A549 treated with GW870086 at 1 μM for 4 hours (cell line): ENCODE measurements at places on chromosomes 3 and 15. TPM values are rescaled to one million over a fixed set of nuclear protein-coding genes. Genes with fewer than 3 reads are reported as not detected.

RBP2 gene
- total RNA-seq: not detected in 5 replicates

GRIP2 gene
- total RNA-seq: 1.0 to 2.0 TPM (median 1.6 TPM) in 5 replicates

C3orf70 gene
- total RNA-seq: 0.02 TPM in 1 of 5 replicates, not detected in the others

RPP25 gene
- total RNA-seq: 22.1 to 29.5 TPM (median 27.1 TPM) in 5 replicates

AEN gene
- total RNA-seq: 72.7 to 93.9 TPM (median 84.6 TPM) in 5 replicates

LRRC3B gene
- not detected in 5 replicates for total RNA-seq
